Central memory CD8-positive, alpha-beta T cell (primary cell): ENCODE measurements at places on chromosomes 7 and 10.
A peak's percentile ranks its signal among the peaks of the same experiment; 100 is the strongest.

GRCh38 chr10:123886292-123886691 lies 5.3 kb downstream of the CPXM2 start:
- no peak overlapping the region for H3K4me3 ChIP-seq
- H3K27me3 ChIP-seq = peaks cover 20% of the 10 kb centered on the region
- no peak overlapping the region for H3K27ac ChIP-seq
- DNase-seq = no peak
- no peaks in the 10 kb centered on the region for H3K36me3 ChIP-seq

GRCh38 chr7:139811066-139811465 lies 18.0 kb upstream of the TBXAS1 start:
- peaks cover 35% of the 10 kb centered on the region for H3K27me3 ChIP-seq
- H3K4me3 ChIP-seq = no peak overlapping the region
- no peaks in the 10 kb centered on the region for H3K36me3 ChIP-seq
- H3K4me1 ChIP-seq = no peaks in the 10 kb centered on the region
- H3K27ac ChIP-seq = no peak overlapping the region

GRCh38 chr7:1087952-1088920 lies at the start of gene GPER1:
TSS of gene GPER1 (plus strand) at chr7:1088113. CDS start at chr7:1091729, 3,616 bp downstream.
- H3K4me1 ChIP-seq = peaks cover 8% of the 10 kb centered on the region
- H3K27me3 ChIP-seq = no peaks in the 10 kb centered on the region
- no peak within 1 kb of the TSS for H3K27ac ChIP-seq
- peaks cover 1% of the 10 kb centered on the region for H3K36me3 ChIP-seq
- DNase-seq = no peak

- peaks cover 40% of the 10 kb centered on the region for H3K4me1 ChIP-seq
- peak overlapping the region; percentile 97 for H3K4me3 ChIP-seq
- peaks cover 8% of the 10 kb centered on the region for H3K36me3 ChIP-seq
- H3K27ac ChIP-seq = peak overlapping the region; percentile 98
- no peaks in the 10 kb centered on the region for H3K27me3 ChIP-seq
Observed at GRCh38 chr7:39734633-39735004, 111.2 kb downstream of the RALA start.

DNA sequence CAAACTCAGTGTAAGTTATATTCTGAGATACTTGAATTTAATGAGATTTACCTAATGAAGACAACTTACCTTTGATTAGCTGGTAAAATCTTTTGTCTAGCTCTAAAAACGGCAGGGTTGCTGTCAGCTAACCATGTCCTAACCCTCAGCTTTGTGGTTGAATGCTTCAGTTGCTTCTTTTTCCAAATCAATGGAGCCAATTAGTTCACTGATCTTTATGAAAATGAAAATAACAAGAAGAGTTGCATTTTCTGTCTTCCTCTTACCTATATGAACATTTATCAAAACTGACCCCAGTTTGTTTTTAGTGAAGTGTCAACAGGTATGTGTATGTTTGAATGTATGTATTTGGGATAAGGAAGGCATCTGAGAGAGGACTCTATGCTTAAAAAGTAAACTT lies 253.1 kb upstream of the MTPN start:
- H3K4me3 ChIP-seq = no peak overlapping the region
- H3K27ac ChIP-seq = no peak overlapping the region
- H3K4me1 ChIP-seq = no peaks in the 10 kb centered on the region
- H3K27me3 ChIP-seq = no peaks in the 10 kb centered on the region
- DNase-seq = no peak

- H3K4me1 ChIP-seq = peaks cover 12% of the 10 kb centered on the region
- DNase-seq = no peak
- H3K36me3 ChIP-seq = no peaks in the 10 kb centered on the region
- no peak overlapping the region for H3K27ac ChIP-seq
Observed at GRCh38 chr7:33698041-33698440, 207.3 kb upstream of the BMPER start.

DNA sequence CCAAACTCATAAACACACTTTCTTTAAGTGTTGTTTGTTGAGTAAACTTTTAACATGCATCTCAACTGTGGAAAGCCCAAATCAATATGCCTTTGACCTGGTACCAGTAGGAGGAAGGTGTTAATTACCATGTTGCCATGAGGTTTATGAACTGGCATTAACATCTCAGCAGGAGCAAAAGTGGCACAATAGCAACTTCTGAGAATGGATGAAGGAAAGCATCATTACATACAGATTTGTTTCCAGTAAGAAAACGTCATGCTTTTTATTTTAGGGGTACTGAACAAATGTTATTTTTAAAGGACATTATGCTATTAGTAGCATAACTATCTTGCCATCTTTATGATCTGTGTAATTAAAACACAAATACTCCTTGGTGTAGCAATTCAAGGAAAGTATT lies 51.1 kb downstream of the ARMC3 start:
- DNase-seq = no peak
- H3K4me1 ChIP-seq = no peaks in the 10 kb centered on the region
- H3K27me3 ChIP-seq = peaks cover 11% of the 10 kb centered on the region
- H3K4me3 ChIP-seq = no peak overlapping the region
- no peaks in the 10 kb centered on the region for H3K36me3 ChIP-seq
- no peak overlapping the region for H3K27ac ChIP-seq

DNA sequence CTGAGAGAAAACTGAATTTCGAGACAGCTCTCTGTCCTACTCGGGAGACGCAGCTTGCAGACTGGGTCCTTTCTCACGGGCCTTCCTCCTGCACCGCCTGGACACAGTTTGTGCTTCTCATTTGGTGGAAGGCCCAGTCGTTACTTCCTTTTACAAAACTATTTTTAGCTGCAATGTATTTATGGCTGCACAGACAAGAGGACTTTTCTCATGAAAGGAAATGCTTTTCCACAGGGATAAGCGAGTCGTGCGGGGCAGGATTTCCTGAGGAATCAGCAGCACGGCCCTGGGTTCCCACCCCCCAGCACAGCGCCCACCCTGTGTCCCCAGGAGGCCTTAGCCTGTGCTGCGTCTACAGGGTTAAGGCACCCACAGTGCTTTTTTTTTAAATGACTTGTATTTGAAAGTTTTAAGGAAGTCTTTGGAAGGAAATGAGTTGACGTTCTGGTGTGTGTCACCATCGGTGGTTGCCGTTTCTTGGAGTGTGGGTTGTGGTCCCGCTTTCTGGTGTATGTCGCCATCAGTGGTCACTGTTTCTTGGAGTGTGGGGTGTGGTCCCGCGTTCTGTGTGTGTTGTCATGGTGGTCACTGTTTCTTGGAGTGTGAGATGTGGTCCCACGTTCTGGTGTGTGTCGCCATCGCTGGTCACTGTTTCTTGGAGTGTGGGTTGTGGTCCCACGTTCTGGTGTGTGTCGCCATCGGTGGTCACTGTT lies 50.9 kb downstream of the INPP5A start:
- H3K36me3 ChIP-seq = no peaks in the 10 kb centered on the region
- peaks cover 31% of the 10 kb centered on the region for H3K4me1 ChIP-seq
- DNase-seq = no peak
- no peak overlapping the region for H3K4me3 ChIP-seq
- no peak overlapping the region for H3K27ac ChIP-seq

- DNase-seq = no peak
- H3K27ac ChIP-seq = no peak overlapping the region
- no peaks in the 10 kb centered on the region for H3K4me1 ChIP-seq
- peaks cover 12% of the 10 kb centered on the region for H3K27me3 ChIP-seq
- H3K36me3 ChIP-seq = peaks cover 1% of the 10 kb centered on the region
Observed at GRCh38 chr10:121099592-121099991, 248.4 kb downstream of the WDR11 start.

DNA sequence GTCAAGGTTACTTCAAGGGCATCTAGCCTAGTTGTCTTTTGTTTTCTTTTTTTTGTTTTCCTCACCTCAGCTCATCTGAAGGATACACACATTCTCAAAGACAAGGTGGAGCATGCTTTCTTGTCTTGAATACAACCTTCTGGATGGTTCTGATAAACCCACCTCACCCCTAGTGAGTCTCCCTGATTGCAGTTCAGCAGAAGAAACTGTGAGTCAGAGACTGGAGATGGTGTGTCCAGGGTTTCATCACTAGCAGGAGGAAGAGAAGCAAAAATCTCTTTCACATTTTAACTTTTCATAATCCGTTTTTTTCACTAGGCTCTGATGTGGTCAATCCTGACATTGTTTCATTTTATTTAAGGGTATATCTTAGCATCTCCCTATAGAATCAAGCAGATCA lies 143.0 kb upstream of the NRBF2 start:
- H3K36me3 ChIP-seq = no peaks in the 10 kb centered on the region
- no peak overlapping the region for H3K27ac ChIP-seq
- H3K27me3 ChIP-seq = peaks cover 3% of the 10 kb centered on the region
- H3K4me3 ChIP-seq = no peak overlapping the region
- no peaks in the 10 kb centered on the region for H3K4me1 ChIP-seq

GRCh38 chr10:87921931-87922688 lies 58.7 kb downstream of the PTEN start:
- H3K4me3 ChIP-seq = no peak overlapping the region
- H3K36me3 ChIP-seq = peaks cover 13% of the 10 kb centered on the region
- peaks cover 78% of the 10 kb centered on the region for H3K4me1 ChIP-seq

GRCh38 chr7:22110227-22110839 lies 164.6 kb upstream of the CDCA7L start:
- peaks cover 21% of the 10 kb centered on the region for H3K27me3 ChIP-seq
- H3K4me3 ChIP-seq = no peak overlapping the region
- no peak overlapping the region for H3K27ac ChIP-seq
- no peaks in the 10 kb centered on the region for H3K4me1 ChIP-seq

DNA sequence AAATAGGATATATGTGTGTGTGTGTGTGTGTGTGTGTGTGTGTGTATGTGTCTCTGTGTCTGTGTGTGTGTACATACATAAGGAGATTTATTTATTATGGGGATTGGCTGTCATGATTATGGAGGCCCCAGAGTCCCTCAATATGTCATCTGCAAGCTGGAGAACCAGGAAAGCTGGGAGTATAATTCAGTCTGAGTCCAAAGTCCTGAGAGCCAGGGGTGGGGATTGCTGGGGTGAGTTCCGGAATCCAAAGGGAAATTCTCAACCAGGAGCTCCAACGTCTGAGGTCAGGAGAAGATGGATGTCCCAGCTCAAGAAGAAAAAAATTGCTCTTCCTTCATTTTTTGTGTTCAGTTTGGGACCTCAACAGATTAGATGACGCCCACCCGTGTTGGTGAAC lies 50.7 kb upstream of the PLPP4 start:
- peaks cover 9% of the 10 kb centered on the region for H3K27me3 ChIP-seq
- no peak overlapping the region for H3K4me3 ChIP-seq
- H3K36me3 ChIP-seq = no peaks in the 10 kb centered on the region
- DNase-seq = no peak
- H3K4me1 ChIP-seq = no peaks in the 10 kb centered on the region
- no peak overlapping the region for H3K27ac ChIP-seq
